ENCODE measurements at places on chromosomes 2 and 18.
A peak's percentile ranks its signal among the peaks of the same experiment; 100 is the strongest.

GRCh38 chr2:176856683-176857082 is 355.9 kb upstream of the HNRNPA3 start:
- DNase-seq = no peak

GRCh38 chr2:105068875-105069274 is 31.0 kb downstream of the MRPS9 start:
- DNase-seq = no peak

- DNase-seq = no peak
Observed at GRCh38 chr2:417006-417405, 129.1 kb upstream of the ALKAL2 start.

GRCh38 chr2:96952976-96953610 is 33.3 kb downstream of the FAM178B start:
- DNase-seq = no peak

- no peak for DNase-seq
Observed at GRCh38 chr2:132621131-132621875, 48.7 kb downstream of the LYPD1 start.

GRCh38 chr2:45981384-45981930 is 315.8 kb upstream of the EPAS1 start:
- DNase-seq = no peak

- DNase-seq = no peak
Observed at GRCh38 chr18:34704823-34705222, 5.3 kb upstream of the DTNA start.

DNA sequence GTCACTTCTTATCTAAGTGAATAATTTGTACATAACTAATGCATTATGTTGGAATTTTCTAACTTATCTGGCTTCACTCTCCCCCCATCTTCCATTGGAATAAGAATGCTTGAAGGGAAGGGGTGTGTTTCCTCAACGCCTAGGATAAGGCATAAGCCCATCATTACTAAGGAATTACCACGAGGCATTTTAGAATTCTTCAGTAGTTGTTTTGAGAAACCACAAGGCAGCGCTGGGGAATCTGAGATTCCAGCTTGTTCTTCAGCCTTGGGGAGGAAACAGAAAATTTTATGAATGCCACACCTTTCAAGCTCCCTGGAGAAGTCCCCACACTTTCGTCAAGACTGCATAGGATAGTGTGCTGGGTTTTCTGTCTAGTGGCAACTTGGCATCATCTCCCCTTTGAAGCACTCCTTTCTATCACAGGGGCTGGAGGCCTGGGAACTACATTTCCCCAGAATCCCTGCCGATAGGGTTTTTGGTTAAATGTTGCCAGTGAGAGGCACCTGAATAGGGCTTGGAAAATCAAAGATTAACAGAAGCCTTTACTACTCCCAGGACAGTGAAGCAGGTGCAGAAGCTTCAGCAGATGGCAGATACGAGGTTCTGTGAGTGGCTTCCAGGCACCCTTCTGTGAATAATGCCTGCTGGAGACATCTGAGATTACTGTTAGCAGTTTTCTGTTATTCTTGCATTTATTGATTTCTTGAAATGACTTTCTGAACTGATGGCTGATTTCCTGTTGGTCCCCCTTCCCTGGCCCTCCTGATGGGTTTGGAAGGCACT is 192.7 kb upstream of the REV1 start:
- no peak for DNase-seq

- DNase-seq = no peak
Observed at GRCh38 chr2:10004401-10004800, 38.9 kb upstream of the KLF11 start.

- DNase-seq = no peak
Observed at GRCh38 chr18:24268784-24269550, 128.7 kb downstream of the OSBPL1A start.

GRCh38 chr2:129050101-129050500 is 731.4 kb upstream of the HS6ST1 start:
- no peak for DNase-seq

GRCh38 chr2:160290598-160290997 is 90.5 kb upstream of the ITGB6 start:
- DNase-seq = no peak

GRCh38 chr2:204638471-204639194 is 93.4 kb downstream of the PARD3B start:
- no peak for DNase-seq

GRCh38 chr2:214367171-214367570 is 43.7 kb upstream of the VWC2L start:
- no peak for DNase-seq

GRCh38 chr18:22827741-22828140 is 105.4 kb upstream of the RBBP8 start:
- no peak for DNase-seq

GRCh38 chr18:63306819-63307550 is 12.6 kb downstream of the BCL2 start:
- DNase-seq = no peak

- no peak for DNase-seq
Observed at GRCh38 chr2:121038891-121039616, 245.9 kb downstream of the TFCP2L1 start.

DNA sequence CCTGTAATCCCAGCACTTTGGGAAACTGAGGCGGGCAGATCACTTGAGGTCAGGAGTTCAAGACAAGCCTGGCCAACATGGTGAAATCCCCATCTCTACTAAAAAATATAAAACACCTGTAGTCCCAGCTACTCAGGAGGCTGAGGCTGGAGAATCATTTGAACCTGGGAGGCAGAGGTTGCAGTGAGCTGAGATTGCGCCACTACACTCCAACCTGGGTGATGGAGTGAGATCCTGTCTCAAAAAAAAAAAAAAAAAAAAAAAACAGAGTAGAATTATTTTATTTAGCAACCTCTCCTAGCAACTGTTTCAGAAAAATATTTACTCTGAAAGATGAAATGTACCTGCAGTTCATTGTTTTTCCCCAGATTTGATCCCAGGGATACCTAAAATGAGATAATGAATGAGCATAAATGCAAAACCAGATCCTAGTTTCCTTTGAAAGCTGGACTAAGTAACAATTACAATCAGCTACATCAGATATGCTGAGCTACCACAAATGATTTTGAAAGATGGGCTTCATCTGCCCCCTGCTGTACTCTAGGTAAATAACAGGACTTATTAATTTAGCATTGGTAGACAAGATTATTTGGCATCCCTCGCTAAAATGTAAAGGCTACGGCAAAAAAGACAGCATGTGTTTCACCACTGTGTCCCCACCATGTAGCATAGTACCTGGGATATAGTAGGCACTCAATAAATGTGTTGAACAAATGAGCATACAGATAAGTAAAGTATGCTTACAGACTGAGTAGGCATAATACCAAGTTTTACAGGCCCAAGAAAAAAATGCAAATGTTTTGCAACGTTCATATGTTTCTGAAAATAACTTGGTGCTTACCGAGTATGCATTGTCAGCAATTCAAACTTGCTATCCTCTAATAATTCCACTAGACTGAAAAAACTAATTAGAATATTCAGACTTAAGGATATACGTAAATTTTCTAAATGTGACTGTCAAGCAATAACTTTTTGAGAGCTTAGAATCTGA is 102.5 kb downstream of the ATL2 start:
- DNase-seq = peak; percentile 25

DNA sequence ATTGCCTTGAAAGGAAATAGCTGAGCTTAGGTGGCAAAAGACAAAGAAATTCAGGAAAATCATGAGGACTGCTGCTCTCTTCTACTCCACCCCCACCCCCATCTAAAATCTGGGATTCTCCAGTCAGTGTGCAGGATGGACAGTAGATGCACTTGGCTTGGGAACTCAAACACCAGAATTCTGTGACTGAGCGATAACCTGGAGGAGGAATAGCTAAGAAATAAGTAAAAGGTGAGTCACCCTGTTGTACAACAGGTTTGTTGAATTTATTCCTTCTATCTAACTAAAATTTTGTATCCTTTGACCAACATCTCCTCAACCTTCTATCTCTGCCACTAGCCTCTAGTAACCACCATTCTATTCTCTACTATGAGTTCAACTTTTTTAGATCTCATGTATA is 1029.9 kb upstream of the ACVR2A start:
- no peak for DNase-seq

DNA sequence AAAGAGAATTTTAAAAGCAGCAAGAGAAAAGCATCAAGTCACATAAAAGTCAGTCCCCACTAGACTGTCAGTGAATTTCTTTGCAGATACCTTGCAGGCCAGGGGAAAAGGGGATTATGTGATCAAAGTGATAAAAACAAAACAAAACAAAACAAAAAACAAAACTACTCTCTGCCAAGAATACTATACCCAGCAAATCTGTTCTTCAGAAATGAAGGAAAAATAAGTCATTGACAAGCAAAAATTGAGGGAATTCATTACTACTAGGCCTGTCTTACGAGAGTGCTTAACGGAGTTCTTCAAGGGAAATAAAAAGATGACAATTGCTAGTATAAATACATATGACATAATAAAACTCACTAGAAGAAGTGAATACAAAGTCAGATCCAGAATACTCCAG is 245.5 kb upstream of the CHST9 start:
- DNase-seq = no peak

DNA sequence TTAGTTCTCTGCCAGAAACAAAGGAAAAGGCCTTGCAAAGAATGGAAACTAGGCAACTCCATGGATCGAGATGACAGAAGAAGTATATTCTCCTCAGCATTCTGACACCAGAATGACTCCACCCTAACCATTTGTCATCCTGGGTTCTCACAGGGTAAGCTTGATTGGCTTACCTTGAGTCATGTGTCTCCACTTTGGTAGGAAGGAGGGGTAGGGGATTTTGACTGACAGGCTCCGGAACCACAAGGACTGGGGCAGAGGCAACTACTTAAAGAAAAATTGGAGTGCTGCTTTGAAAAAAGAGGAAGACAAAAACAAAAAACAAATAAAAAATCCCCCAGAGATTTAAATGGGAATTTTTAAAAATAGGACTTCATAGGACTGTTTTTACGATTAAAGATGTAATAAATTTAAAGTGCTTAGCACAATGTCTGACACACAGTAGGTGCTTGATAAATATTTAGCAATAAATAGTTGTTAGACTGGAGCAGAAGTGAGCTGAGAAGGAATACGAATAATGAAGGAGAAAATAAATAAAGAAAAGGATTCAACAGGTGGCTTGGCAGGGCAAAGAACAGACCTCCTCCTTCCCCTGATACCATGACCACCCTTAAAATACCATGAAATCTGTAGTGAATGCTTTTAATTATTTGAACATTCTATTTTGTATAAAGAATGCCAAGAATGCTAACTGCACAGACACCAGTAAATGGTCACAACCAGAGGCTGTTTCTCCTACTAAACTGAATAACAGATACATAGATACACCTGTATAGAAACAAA is 230.2 kb downstream of the CDCA7 start:
- no peak for DNase-seq

DNA sequence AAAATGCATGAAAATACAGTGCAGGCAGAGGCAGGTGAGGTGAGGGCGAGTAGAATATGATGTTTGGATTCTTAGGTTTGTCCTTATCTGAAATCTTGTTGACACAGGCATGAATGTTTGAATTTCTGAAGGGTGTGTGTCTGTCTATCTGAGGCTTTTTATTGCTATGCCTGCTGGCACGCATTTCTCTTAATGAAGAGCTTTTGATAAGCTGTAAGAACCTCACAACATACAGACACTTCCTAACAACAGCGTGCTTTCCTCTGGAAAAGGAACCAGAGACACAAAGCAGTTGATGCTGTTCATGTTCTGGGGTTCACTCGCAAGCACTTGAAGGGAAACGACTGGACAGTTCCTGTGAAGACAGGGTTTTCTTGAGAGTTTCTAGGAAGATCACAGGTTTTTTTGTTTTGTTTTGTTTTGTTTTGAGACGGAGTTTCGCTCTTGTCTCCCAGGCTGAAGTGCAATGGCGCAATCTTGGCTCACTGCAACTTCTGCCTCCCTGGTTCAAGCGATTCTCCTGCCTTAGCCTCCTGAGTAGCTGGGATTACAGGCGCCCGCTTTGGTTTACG is 33.3 kb upstream of the CABLES1 start:
- no peak for DNase-seq

DNA sequence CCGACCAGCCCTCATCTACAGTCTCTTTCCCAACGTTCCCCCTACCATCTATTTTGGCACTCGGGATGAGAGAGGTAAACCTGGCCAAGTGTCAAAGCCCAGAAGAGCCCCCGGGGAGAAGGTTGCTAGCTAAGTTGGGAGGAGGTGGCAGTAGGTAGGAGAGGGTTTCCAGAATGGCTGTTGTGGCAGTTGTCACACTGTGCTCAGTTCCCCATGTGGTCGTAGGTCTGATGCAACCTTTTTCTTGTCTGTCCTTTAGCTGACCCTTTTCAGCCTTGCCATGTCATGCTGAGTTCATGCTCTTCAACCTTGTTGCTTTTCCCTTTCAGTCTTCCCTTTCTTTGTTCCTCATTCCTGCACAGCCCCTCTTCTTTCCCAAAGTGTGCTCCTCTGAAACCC is 34.5 kb downstream of the TTLL4 start:
- DNase-seq = no peak

- no peak for DNase-seq
Observed at GRCh38 chr2:203892207-203892606, 24.6 kb downstream of the CTLA4 start.

GRCh38 chr2:134218930-134219658 is 34.8 kb upstream of the MGAT5 start:
- no peak for DNase-seq

GRCh38 chr2:18763338-18763737 is 174.0 kb upstream of the NT5C1B start:
- no peak for DNase-seq

All from NCI-H1930 (cell line).